ENCODE measurements at places on chromosomes 16 and 17. TPM values are rescaled to one million over a fixed set of nuclear protein-coding genes. Genes with fewer than 3 reads are reported as not detected.

The TMEM98 gene
- total RNA-seq: 2.8 TPM

The KRTAP4-1 gene
- not detected for total RNA-seq

The DYNLRB2 gene
- not detected for total RNA-seq

The DPEP2 gene
- not detected for total RNA-seq

The CACNG3 gene
- total RNA-seq: not detected

GRCh38 chr17:57256708-57257112 lies 387 bp downstream of the MSI2 start:
- peak; percentile 29 for DNase-seq

- peak; percentile 58 for DNase-seq
These were observed 33.5 kb downstream of the ADAM11 start for GRCh38 chr17:44792276-44792675.

DNA sequence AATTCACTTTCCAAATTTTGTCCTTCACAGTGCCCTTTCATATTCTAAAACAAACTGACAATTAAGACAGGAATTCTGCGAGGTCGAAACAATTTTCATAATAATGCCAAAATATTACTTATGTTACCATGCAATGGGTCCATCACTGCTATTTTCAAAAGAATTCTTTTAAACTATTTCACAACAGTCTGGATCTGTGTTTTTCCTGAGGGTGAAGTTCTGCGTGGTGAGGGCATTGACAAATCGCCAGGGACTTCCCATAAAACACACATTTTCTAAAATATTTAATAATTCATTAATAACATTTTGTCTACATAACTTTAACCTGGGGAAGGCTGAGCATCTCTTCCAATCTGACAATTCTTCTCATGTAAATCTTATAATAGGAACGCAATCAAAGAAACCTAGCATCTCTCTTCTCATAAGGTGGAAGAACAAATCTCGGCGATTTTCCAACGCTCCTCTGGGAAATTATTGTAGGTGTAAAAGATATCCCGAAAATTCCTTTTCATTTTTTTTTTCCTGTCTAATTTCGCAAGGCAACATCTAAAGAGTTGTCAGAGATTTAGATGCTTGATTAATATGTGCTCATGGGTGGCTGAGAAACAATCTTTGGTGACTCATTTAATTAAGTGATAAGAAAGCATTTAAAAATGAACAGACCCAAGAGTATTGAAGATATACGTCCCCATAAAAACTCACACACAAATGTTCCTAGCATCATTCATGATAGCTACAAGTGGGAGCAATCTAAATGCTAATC lies 41.5 kb downstream of the CALB2 start:
- no peak for DNase-seq

GRCh38 chr16:72092832-72093447 lies 480 bp downstream of the TXNL4B start:
- peak; percentile 82 for DNase-seq

DNA sequence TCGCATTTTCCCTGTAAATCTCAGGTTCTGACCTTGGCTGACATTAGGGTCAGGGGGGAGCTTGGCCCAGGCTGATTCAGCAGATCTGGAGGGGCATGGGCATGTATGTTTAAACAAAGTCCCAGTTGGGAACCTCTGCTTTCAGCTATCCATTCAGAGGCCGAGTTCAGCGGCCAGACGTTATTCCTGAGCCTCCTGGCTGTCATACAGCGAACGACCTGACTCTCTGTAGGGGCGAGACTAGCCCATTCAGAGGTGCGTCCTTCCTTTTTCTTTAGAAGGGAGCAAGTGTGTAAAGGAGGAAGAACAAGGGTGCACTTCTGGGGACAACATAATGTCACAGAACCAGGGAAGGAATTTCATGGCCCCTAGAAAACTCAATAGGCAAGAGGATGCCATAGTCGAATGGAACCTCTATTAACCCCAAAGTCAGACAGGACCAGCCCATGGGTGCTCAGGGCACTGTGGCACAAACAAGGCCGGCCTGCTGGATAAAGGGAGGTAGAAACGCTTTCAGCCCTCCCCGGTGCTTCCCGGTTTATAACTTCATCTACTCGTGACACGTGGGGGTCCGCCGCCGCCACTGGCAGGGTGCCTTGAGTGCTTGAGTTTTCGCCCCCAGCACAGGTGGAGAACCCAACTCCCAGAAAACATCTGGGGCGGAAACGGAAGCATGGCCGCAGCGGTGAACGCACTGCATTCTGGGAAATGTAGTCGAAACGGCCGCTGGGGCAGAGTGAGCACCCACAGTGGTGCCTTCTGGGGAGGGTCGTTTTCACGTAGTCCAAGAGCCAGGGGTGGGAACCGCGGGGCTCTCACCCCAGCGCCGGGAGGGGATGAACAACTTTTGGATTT lies 33.2 kb upstream of the PLCG2 start:
- peak; percentile 55 for DNase-seq

DNA sequence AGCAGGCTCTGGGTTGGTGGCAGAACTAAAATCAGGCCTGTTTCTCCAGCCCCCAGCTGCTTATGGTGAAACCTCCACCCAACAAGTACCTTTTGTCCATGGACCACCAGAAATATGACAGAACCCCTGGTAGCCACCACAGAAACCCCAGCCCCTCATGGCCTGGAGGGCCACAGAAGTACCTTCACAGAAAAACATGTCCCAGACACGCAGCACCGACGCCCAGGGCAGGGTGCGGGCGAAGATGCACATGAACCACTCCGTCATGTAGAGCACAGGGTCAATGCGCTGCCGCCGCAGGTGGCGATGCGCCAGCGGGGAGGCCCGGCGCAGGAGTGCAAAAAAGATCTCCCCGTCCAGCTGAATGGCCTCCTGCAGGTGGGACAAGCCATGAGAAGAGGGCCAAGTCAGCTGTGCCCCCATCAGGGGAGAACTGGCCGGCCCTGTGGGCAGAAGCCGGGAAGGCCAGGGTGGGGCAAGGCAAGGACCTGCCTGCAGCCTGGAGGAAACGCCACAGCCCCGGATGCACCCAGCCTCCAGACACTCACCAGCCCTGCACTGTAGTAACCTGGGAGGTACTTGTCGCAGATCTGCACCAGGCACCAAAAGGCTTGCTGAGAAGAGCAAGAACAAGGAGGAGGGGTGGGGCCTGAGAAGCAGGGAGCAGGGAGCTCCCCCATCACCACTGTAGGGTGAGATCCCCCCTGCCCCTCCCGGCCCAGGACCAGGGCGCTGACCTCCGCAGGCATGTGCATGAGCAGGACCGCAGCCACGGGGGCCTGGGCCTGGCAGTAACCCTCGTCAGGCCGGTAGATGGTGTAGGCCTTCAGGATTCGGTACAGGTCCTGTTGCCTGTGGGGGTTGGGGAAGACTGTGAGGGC lies 4.1 kb upstream of the CD2BP2 start:
- no peak for DNase-seq

GRCh38 chr17:69450918-69451317 lies 36.4 kb downstream of the MAP2K6 start:
- DNase-seq: no peak
